HepG2 (cell line): ENCODE measurements at places on chromosomes 11 and 22. TPM values are rescaled to one million over a fixed set of nuclear protein-coding genes. Genes with fewer than 3 reads are reported as not detected.

DNA sequence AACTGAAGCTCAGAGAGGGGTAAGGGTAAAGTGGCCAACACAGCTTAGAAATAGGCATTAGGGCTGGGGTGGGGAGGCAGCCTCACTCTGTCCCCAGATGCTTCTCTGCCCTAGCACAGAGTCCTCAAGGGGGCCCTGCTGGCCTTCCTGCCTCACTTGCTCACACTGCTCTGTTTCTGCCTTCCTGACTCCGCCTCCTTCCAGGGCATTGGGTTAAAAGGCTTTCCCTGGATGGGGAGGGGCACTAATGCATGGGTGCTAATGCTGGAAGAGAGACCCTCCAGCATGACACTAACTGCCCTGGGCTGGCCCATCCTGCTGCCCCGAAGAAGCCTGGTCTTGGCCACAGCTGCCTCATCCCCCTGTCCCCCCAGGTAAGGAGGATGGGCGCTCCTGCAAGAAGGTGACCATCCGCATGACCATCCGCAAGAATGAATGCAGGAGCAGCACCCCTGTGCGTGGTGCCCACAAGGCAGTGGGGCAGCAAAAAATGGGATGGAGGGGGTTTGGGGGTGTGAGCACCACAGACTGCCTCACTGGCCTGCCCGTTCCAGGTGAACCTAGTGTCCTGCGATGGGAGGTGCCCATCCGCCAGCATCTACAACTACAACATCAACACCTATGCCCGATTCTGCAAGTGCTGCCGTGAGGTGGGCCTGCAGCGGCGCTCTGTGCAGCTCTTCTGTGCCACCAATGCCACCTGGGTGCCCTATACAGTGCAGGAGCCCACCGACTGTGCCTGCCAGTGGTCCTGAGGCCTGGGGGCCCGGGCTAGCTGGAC lies 74.0 kb upstream of the MYOD1 start:
- DNase-seq, result no peak

DNA sequence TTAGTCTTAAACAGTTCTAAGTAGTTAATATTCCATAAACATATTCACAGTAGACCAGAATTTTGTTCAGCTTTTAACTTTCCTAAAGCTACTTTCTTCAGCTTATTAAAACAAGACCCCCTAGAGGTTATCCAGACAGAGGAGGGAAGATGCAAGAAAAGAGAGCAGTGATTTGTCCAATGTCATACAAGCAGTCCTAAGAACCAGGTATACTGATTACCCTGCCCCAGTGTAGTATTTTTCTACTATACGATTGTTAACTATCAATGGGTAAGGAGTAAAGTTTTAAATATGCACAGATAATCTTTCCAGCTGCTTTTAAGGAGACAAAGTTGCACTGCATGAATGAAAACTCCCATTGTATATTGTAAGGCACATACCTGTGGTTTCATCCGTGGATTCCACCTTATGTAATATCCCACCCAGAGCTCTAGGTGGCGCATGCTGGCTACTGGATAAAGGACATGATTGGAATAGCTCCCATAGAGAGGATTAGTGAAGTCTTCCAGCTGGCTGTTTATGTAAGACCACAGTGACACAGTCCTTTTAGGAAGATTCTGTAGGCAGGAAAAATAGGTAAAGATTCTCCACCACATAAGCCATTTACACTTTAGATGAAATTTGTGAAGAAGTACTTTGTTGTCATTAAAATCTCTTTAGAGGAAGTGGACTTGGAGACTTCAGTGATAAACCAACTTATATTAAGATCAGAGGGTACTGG lies 45.6 kb downstream of the CEP57 start:
- peak; percentile 84 for DNase-seq

DNA sequence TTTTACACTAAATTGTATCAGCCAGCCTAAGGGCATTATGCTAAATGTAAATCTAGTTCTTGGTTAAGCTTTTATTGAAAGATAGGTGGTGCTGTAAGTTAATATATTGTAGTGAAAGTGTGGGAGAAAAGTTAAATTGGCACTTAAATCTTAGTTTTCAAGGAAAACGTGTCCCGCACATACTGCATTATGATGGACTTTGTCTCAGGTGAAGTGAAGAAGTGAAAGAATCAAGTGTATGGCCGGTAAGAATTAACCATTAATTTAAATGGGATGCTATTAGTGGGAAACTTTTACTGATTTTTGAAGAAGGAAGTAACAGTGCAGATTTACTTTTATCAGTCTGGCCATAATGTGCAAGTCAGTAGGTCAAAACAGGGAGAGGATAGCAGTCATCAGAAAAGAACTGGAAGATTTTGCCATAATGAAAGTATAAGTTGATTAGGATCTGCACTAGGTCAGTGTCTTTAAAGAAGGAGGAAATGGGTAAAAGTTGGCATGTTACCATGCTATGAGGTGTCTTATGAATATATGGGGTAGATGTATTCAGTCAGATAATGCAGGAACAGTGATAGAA lies 81.6 kb downstream of the PDHX start:
- DNase-seq, result no peak

Gene EXPH5
- polyA plus RNA-seq, result under 0.01 TPM in 1 of 2 replicates, not detected in the other

DNA sequence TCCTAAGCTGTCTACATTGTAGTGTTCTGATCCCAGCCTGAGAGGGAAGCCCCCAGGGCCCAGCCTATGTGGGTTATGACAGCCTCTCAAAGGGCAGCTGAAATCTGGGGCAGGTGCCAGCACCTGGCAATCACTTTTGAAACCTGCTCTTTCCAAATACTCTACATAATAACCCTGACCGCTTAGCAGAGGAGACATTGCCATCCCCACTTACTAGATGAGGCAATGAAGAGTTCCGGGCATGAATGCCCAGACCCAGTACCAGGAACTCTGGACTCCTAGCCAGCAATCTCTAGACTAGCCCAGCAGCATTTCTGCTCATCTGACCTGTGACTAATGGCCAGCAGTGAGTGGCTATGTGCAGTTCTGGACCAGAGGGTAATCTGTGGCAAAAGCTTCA lies 412.4 kb upstream of the CADM1 start:
- no peak for DNase-seq

DNA sequence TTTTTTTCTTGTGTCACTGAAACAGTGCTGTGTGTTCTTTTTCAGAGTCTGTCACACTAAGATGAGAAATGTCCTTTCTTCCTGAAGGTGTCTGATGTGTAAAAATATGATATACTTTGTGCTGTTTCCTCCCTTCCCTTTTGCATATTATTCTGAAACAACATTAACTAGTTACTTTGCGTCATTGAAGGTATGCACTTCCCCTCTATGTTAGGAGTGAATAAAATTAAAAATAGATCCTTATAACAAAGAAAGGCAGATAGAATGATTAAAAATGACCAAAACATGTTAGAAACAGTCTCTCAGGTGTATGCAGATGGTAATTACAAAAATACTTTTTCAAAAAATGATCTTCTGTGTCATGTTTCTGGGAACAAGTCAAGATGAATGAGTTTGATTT lies 1.6 kb upstream of the RAB30 start:
- DNase-seq, result no peak

Gene SCN3B
- 0.05 and 0.11 TPM in 2 replicates for polyA plus RNA-seq

DNA sequence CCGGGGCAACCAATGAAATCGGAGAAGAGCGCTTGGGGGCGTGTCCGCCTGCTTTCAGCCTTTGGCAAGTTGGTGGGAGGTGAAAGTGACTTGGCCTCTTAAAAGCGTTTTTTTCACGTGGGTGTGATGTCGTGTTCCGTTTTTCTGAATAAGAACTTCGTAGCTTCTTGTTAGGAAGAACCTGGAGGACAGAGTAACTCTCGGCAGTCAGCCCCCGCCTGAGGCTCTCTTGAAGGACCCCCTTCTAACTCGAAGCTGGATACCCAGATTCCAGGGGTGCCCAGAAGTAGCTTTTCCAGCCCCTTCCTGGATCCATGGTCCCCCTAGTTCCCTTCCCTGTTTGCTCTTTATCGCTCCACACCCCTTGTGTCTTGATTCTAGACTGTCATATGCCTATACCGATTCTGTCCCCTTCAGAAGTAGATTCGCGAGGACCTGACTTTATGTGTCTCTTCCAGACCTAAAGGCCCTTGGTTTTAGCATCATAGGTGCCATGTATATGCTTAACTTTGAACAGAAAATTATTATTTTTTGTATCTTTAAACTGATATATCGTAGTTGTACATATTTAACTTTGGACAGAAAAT lies 915 bp upstream of the OSBP start:
- peak; percentile 6 for DNase-seq

DNA sequence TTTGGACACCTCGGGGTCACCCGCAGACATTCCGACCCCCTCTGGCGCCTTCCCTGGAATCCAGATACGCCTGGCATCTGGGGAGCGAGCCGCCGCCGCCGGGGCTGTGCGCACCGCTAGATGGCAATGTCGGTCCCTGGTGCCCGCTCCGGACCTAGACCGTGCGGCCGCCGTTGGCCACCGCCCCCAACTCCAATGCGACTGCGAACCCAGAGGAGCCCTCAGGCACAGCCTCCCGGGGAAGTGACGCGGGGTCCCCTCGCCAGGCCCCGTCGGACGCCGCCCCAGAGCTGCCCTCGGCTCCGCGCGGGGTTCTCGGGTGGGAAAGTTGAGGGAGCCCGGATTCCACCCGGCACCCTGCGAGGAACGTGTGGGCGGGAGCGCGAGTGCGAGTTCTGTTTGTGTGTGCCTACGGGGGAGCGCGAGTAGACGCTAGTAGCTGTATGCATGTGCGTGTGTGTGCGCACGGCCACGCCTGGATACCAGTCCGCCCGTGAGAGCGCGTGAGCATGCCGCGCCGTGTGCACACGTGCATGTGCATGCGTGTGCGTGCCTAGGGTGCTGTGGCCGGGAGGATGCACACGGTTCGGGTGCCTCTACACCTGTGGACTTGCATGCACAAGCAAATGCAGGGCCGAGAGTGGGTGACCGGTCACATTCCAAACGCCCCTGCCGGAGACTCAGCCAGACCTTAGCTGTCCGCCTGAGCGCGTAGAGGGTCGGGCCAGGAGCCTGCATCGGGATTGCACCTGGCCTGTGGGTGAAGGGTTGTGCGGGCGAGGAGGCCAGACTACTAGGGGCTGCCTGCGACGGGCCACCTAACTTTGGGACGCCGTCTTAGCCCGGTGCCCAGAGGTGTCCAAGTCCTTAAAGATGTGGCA lies 1.9 kb downstream of the CHRM4 start:
- peak; percentile 61 for DNase-seq

- DNase-seq, result no peak
Observed at GRCh38 chr22:19149047-19149883, 827 bp downstream of the GSC2 start.
